T follicular helper cell (primary cell): ENCODE measurements at places on chromosomes 11 and 22.

DNA sequence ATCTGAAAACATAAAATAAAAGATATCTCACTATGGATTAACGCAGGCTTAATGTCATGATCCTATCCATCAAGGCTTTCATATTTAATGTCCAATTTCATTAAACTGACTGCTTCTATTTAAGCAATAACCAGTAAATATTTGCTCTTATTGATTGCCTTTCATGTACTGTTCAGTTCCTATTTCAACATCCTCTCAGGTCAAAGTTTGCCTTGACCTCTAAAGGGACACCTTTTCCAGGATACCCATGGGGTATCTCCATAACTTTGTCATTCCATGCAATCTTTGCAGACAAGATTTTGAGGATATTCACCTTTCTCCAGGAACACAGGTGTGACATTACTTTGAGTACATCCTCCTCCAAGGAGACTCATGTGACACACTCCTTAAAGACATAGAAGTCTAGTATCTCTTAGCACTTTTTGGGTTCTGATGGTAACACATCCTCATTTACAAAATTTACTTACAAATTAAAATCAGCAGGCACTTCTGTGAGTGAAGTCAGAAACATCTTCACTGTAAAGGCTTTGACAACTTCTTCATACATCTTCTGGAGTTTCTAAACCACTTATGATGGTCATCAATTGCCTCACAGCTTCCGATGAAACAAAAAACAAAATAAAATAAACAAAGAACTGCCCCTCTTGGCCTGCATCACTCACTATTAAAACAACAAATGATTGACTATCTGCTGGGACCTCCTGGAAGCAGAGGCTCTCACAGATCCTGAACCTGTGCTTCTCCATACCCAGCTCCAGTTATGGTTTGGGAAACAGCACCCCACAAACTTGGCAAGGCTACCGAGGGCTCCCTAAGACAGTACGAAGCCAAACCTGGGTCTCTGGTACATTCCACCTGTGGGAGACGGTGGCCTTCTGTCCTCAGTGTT, 7.0 kb upstream of the SLC22A25 start:
- no peak for DNase-seq

GRCh38 chr11:62770778-62771143, 435 bp upstream of the TAF6L start:
- DNase-seq: no peak

GRCh38 chr22:33073989-33074418, 15.8 kb upstream of the SYN3 start:
- no peak for DNase-seq

- no peak for DNase-seq
Measured at GRCh38 chr11:57476757-57477506, 16.6 kb downstream of the RTN4RL2 start.

GRCh38 chr11:117696540-117696939, 100.5 kb downstream of the DSCAML1 start:
- DNase-seq: no peak
